ENCODE measurements at places on chromosomes 4 and X. TPM values are rescaled to one million over a fixed set of nuclear protein-coding genes. Genes with fewer than 3 reads are reported as not detected.

GRCh38 chrX:76183289-76184049 is 10.6 kb downstream of the PBDC1 start:
- DNase-seq = no peak

- DNase-seq = no peak
Measured at GRCh38 chr4:48439988-48440387, 43.2 kb upstream of the SLC10A4 start.

- peak; percentile 48 for DNase-seq
Measured at GRCh38 chr4:105895583-105896460, 551 bp downstream of the NPNT start.

DNA sequence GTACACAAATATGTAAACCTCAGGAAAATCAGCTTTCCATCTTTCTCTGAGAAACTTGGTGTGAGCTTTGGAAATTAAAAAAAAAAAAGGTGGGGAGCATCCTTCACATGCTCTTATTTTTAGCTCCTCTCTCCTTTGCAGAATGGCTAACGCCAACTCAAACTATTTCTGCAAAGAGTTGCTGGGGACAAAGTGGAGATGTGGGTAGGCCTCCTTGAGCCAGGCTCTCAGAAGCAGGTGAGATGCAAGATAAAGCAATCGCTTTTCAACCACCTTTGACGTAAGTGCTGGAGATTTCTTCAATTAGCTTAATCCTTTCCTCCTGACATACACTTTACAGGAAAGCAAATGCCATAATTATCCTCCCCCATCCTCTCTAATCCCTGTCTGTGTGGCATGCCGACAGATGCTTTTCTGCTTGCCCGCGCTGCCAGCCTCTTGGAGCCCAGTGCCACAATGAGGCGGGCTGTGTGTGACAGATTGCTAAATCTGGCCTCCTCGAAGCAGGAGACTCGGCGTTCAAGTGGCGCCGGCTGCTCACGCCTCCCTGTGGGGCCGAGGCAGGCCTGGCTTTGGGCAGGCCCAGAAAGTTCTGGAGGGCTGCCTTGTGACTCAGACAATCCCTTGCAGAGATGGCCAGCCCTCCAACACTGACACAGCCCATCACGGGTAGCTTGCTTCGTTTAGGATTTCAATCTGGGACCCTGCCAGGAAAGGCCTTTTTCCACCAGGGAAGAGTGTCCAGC is 64.9 kb upstream of the SOD3 start:
- peak; percentile 19 for DNase-seq

DNA sequence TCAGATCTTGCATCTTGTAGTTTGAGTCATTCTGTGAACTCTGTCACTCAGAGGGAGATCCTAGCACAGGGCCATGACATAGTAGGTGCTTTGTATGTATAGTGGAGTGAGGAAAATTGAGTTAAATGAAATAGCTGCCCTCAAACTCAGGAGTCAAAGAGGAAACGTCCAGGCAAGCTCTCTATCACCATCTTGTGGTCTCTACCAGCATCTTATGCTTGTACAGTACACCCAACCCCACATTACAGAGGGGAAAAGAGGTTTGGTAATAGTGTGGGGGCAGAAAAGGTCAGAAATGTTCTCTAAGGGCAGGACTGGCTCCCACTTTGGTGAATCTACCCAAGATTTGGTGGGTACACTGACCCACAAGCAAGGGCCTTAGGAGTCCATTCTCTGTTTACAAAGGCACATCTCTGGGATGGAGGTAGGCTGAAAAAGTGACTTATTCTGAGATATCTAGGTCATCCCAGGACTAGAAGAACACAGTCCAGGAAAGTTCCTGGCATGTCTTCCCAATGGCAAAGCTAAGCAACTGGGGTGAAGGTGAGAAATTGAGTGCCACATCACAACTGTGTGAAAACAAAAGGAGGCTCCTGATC is 131.8 kb downstream of the OR13H1 start:
- DNase-seq = no peak

GRCh38 chr4:16597845-16598596 is 300.4 kb downstream of the LDB2 start:
- no peak for DNase-seq

- DNase-seq = no peak
Measured at GRCh38 chr4:171785388-171785787, 27.8 kb upstream of the GALNTL6 start.

- no peak for DNase-seq
Measured at GRCh38 chr4:10347281-10347795, 109.9 kb downstream of the ZNF518B start.

DNA sequence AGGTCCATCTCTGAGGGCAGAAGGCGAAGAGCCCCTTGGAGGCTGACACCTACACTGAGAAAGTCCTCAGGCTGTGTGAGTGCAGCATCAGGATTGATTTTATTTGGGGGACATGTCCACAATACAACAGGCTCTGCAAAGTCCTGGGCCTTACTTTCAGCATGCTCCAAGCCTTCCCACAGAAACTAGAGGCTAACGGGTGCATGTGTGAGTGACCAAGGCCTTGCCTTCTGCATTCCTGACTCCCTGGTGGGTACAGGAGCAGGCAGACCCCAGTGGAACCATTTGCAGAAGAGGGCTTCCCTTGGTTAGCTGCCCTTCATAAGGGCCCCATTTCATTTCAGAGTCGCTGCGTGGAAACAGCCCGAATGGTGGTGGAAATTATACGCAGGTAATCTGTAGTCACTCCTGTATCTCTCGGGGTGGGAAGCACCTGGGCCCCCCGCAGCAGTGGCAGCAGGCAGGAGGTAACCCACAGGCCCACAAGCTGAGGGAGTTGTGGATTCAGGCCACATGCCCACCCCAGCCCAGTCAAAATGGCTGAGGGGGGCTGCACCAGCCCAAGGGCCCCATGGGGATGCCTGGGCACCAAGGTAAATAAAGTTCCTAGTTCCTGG is 37.7 kb downstream of the NSG1 start:
- DNase-seq = no peak

DNA sequence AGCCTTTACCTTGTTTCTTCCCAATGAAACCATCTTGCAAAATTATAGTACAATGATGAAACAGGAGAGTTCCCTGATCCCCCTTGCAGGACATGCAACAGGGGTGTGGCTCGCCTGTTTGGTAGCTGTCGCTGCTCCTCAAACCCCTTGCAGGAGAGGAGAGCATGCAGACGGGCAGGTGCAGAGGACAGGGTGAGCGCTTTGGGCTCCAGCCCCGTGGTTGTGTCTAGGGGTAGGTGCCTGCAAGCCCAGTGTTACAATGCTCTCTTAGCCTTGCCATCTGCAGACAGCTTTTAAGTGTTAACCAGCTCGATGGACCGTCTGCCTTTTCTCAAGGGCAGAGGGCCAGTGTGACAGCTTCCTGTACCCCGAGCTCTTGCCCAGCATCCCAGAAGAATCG is 102.0 kb downstream of the TAB3 start:
- no peak for DNase-seq

- DNase-seq = peak; percentile 76
Measured at GRCh38 chrX:115560978-115561604, at the start of gene PLS3. PLS3 (plus strand) TSS chrX:115561174; CDS start chrX:115610251, 49,077 bp downstream.

GRCh38 chrX:154327038-154327820 is 31.6 kb downstream of the TKTL1 start:
- no peak for DNase-seq

DNA sequence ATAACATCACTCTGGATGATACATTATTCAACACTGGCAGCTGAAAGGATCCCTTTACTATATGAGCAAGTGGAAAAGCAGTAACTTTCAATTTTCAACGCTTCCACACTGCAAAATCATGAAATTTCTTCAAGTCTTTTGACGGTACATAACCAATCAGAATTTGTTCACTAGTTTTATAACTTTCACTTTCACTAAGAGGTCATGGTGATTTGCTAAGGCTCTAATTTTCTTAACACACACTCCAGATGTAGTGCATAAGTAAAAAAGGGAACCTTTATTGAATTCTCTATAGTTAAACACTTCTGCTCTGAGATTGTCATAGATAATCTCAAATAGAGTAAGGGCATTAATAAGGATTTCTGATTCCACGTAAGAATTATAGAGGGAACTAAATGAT is 4.1 kb downstream of the ARMCX2 start:
- no peak for DNase-seq

GRCh38 chr4:164464313-164464712 is 289.6 kb upstream of the SMIM31 start:
- no peak for DNase-seq

DNA sequence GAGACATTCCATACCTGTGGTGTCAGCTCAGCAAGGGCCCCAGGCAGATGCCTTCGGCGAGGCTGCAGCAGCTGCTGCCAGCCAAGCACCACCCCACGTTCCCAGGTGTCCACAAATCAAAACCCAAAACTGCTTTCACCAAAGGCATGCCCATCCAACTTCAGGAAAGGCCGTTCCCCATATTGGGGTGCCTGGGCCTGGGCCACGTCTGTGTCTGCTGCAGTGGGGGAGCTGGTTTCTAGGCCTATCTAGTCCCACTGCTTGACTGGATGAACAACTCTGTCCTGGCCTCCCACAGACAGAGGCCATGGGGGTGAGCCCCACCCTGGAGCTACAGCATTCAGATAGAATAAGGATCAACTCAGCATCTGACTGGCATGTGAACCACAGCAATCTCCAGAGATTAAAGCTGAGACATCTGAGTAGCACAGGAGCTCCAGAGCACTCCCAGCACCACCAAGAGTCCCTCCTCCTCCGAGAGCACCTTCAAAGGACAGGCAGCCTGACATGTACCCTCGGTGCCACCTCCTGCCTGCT is 37.0 kb downstream of the NAT8L start:
- DNase-seq = no peak

DNA sequence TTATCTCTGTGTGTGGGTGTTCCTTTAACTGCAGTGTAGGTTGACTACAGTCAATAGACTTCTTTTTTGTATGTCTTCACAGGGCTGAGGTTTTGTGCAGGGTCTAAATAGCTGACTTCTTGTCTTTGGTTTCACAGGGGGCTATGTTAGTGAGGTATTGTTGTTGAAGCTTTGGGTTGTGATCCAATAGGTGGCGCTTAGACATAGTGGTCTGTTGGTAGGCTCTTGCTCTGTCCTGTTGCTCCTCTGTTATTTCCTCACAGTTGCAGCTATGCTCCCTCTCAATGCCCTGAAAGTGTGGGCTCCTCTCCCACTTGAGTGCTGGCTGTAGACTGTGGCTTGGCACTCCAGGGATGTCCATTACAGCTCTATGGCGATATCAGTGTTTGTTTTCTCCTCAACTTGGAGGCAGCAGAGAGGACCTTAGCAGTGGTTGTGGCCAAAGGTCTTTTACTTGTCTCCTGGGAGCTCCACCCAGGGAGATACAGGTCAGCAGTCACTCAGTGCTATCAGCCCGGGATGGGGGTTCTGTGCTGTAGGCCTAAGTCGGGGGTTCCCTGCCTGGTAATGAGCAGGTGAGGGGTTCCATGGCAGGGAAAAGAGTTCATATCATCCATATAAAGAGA is 14.0 kb downstream of the POF1B start:
- DNase-seq = no peak

GRCh38 chrX:86604607-86605006 is 456.4 kb downstream of the DACH2 start:
- DNase-seq = no peak

GRCh38 chrX:70453024-70453618 is 8.5 kb downstream of the DLG3 start:
- no peak for DNase-seq

DNA sequence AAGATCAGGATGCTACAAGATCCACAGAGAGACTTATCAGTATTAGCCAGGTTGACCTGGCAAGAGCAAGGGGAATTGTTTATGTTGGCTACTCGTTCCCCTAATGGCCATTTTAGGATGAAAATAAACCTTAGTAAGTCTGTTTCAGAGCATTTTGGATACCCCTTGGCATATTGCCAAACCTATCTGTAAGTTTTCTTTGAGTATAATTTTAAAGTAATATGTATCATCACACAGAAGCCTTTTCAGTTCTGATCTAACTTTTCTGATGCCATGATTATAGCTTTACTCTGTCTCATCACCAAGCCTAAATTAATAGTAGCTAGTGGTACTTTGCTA is 99.7 kb downstream of the TSPAN7 start:
- DNase-seq = no peak

DNA sequence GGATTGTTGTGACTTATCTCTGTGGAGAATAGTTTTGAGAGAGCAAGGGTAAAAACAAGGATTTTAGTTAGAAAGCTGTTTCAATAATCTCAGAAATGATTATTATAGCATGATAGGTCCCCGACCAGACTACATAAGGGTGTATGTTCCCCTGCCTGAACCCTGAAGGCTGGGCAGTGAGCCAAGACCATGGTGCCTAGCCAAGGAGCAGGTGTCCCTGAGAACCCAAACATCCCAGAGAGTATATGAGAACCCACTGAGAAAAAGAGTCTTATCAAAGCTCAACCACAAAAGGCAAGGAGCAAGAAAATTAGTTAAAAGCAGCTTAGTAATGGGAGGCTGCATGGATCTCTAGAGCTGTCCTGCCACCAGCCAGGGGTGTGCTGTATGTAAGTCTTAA is 94.9 kb upstream of the UNC5C start:
- no peak for DNase-seq

DNA sequence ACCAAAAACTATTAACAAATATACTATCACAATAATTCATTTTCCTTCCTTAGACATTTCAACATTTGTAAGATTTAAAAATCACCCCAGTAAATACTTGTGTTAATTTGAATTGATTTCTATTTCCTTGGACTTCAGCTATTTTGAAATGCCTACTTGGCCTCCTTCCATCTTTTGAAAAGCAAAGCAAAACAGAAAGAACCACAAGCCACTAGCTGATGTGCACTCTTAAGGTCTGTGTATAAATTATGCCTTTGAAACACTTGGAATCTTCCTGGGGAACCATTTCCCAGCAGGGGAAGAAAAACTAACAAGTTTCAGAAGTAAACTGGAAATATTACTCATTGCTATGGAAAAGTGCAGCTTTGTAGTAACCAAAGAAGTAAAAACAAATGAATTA is 139.8 kb downstream of the CLCN4 start:
- no peak for DNase-seq

DNA sequence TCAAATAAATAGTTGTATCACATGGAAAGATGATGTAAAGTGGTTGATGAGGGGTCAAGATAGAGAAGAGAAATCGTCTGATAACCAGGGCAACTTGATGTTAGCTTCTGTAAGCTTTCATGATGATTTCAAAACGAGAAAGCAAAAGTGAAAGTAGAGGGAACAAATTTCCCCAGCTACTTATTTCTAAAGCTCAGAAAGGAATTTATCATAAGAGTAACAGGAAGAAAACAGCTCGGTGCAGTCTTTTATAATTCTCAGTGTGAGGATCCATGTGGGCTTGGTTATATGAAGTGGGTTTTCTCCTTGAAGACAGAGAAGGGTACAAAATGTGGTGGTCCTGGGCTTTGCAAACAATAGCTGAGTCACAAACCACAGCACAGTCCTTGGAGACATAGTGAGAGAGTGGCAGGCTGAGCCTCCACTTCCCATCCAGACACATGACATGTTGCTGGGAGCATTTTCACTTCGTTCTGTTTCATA is 32.1 kb upstream of the GLRA2 start:
- DNase-seq = no peak

- DNase-seq = no peak
Measured at GRCh38 chrX:40573763-40574162, 7.0 kb upstream of the ATP6AP2 start.

TMSB15C gene
- 2.1 TPM for total RNA-seq

ITGB1BP2 gene
- 6.9 TPM for total RNA-seq

USP26 gene
- total RNA-seq = not detected

RHOXF2 gene
- total RNA-seq = not detected

PRDM8 gene
- total RNA-seq = 2.6 TPM

SPP1 gene
- total RNA-seq = 154 TPM

TLR3 gene
- total RNA-seq = 2.6 TPM

MTNR1A gene
- total RNA-seq = 1.3 TPM

ZNF141 gene
- total RNA-seq = 24.1 TPM

JADE3 gene
- 9.3 TPM for total RNA-seq

HS3ST1 gene
- 0.99 TPM for total RNA-seq

CXCL6 gene
- 2.3 TPM for total RNA-seq

GPR173 gene
- 0.66 TPM for total RNA-seq

CPE gene
- total RNA-seq = 108 TPM

All from body of pancreas (tissue), 4 donors.